Activated CD4-positive, alpha-beta T cell treated with anti-CD3 and anti-CD28 coated beads for 1 hour (primary cell): ENCODE measurements at places on chromosomes 16 and 17.

DNA sequence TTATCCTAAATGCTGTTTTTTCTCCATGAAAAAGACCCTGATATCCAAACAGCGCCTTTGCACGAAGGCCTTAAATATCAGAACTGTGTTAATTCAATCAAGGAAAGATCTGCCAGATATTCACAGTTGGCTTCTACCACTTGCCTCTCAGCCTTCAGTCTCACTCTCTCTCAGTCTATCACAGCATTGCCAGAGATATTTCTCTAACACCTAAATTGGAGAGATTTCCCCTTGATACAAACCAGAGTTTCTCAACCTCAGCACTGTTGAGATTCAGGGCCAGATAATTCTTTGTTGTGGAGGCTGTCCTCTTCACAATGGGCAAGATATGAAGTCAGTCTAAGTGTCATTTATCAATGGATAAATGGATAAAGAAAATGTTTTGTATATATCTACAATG lies 454.1 kb upstream of the MAF start:
- DNase-seq: no peak

GRCh38 chr17:39894681-39895376 lies 23.6 kb downstream of the GSDMB start:
- DNase-seq: no peak

- DNase-seq: no peak
Measured at GRCh38 chr17:55116440-55116914, 147.9 kb downstream of the STXBP4 start.

- no peak for DNase-seq
Measured at GRCh38 chr16:56849690-56850680, 15.0 kb upstream of the SLC12A3 start.

- no peak for DNase-seq
Measured at GRCh38 chr17:35749560-35750412, 3.3 kb downstream of the GAS2L2 start.

GRCh38 chr16:67474551-67475455 lies 6.2 kb downstream of the ATP6V0D1 start:
- DNase-seq: no peak

GRCh38 chr17:18236494-18236893 lies 11.1 kb downstream of the LLGL1 start:
- DNase-seq: no peak

DNA sequence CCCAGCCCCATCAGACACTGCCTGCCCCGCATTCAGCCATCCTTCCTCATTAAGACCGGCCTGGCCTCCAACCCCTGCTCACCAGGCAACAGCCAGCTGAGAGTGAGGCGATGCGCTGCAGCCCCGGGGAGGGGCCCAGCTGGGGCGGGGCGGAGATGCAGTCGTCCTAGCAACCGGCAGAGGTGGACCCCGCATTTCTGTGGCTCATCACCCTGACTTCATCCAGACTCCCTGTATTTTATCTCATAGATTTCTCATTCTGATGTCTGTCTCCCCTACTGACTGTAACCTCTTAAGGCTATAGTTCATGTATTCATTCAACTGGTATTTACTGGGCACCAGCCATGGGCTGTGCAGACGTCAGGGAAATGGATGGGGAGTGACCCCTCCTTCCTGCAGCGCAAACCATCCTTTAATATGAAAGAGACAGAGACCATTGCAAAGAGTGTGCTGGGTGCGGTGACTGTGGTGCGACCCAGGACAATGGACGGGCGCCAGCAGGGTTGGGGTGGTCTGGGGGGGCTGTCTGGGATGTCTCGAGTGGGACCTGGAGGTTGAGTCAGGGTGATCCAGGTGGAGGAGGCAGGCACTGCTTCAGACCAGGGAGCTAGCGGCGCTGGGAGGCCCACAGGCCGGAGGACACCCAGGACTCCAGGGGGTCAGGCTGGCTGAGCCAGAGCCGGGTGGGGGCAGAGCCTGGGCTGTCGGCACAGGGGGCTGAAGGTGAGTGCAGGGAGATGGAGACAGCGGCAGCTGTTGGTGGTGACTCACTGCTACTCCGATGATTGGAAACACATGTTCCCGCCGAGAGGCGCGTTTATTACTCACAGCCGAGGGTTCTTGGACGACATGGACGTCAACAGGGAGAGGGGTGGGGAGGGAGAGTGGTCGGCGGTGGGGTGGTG lies 10.5 kb upstream of the TIMP2 start:
- no peak for DNase-seq

GRCh38 chr17:8117980-8118768 lies at the start of gene ALOXE3:
ALOXE3 (minus strand) TSS chr17:8118514; CDS start chr17:8117990, 524 bp downstream.
- DNase-seq: no peak
